Stimulated activated CD8-positive, alpha-beta memory T cell treated with anti-CD3 and anti-CD28 coated beads, Interleukin-2, amount 100 ng/mL, for 48 hours (primary cell): ENCODE measurements at places on chromosomes 16 and 17.

DNA sequence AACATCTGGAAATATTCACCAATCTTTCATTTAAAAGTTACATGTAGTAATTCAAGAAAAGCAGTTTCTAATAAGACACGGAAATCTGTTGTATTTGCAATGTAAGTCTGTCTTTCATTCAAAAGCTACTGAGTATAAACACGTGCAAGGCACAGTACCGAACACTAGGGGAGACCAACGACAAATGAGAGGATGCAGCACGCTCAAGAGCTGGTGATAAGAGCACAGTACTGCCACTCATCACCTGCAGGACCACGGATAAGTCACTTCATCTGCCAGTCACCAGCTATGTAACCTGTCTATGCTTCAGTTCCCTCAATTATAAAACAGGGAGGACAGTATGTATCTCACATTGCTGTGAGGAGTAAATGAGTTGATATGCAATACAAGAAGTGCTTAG is 67.1 kb downstream of the CLEC18A start:
- DNase-seq = no peak

DNA sequence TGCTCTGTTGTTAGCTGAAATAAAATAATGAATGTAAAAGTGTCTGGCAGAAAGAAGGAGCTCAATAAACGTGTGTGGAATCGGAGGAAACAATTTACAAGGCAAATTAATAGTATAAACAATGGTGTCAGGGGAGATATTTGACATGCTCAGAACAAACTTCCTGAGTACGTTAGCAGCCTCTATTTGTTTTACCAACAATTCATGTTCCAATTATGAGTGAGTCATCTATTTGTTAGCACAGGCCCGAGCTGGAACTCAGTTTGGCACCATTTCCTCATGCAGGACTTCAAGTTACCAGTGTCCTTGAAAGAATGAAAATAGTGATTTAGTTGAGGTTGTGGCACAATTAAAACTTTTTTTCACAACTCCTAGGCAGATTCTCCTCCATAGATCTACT is 9.1 kb downstream of the ASIC2 start:
- DNase-seq = no peak

DNA sequence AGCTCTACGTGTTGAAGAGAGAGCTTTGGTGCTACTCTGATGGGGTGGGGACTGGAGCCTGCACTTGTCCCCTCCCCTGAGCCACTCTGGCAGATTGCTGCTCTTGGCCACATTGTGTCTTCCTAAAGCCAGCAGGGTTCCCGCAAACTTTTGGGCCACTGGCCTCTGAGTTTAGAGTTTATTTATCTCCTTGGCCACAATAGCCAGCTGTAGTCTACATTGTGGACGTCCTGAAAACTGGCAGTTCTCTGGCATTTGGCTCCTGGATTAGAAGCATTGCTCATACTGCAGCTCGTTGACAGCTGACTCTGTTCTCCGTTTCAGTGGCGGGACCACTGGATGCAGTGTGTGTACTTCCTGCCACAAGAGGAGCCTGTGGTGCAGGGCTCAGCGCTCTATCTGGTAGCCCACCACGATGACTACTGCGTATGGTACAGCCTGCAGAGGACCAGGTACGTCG is 34.6 kb downstream of the PRMT7 start:
- DNase-seq = no peak

GRCh38 chr16:16101585-16101984 is 121.7 kb downstream of the ABCC6 start:
- no peak for DNase-seq

DNA sequence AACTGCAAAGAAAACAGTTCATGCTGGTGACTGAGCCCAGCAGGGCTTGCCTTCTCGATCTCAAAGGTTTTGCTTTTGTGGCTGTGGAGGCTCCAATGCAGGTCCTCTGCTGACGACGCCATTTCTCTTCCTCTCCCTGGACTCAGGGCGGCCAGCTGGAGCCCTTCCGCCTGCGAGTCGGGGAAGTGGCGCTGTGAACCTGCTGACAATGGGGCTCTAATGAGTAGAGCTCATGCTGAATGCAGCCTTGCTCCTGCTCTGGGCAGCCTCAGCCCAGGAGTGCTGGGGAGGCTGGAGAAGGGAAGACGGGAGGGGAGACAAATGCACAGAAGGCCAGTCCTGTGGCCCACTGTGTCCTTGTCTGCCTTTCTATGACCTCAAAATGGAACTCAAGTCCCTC is 43.8 kb downstream of the VAC14 start:
- DNase-seq = no peak

- no peak for DNase-seq
Measured at GRCh38 chr17:71748872-71749271, 371.9 kb upstream of the SOX9 start.

- no peak for DNase-seq
Measured at GRCh38 chr17:17035920-17036523, 6.2 kb upstream of the MPRIP start.

- DNase-seq = no peak
Measured at GRCh38 chr16:19127674-19128131, 13.9 kb downstream of the ITPRIPL2 start.

DNA sequence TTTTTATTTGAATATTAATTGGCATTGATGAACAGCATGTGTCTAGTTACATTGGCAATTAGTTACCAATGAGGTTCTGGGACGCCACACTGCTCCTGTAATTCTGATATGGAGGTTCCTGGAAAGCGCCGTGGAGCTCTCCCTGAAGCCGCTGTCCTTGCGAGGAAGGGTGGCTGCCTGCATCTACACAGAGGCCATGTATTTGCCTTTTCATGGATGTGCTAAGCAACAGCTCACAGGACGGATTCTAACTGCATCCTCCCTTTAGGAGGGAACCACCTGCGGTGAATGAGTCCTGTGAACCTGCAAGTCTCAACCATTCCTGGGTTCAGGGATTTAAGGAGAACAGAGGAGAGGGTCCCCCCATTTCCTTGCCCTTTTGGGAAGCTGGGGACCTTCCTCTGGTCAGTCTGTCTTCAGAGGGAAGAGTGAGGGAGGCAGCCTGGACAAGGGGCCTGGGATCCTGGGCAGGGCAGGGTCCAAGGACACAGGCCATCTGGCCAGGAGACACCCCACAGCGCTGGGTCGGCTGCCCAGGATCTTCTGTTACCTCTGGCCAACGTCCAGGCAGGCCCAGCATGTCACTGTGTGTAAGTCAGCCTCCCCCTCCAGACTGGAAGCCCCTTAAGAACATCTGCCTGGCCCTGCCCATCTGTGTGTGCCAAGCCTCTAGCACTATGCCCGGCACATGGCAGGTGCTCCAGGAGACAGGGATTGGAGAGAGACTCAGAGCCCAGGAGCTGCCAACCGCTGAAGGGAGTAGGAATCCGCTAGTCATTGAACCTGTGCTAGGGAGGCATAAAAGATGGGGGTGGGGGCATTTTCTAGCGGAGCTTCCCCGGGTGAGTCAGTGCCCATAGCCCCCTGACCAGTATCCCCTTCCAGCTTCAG is 314.1 kb upstream of the TNRC6C start:
- DNase-seq = no peak

GRCh38 chr16:82124651-82125050 is 45.4 kb downstream of the MPHOSPH6 start:
- DNase-seq = no peak
